Left lobe of liver (tissue), 2 donors: ENCODE measurements at places on chromosomes 12 and 14. TPM values are rescaled to one million over a fixed set of nuclear protein-coding genes. Genes with fewer than 3 reads are reported as not detected.

CLEC7A gene
- total RNA-seq, result 1.2 TPM

CCDC177 gene
- 0.08 TPM for total RNA-seq

KRT74 gene
- not detected for total RNA-seq

AJUBA gene
- 8.6 TPM for total RNA-seq

TMEM233 gene
- 0.18 TPM for total RNA-seq

ALG10B gene
- 4.1 TPM for total RNA-seq

DNA sequence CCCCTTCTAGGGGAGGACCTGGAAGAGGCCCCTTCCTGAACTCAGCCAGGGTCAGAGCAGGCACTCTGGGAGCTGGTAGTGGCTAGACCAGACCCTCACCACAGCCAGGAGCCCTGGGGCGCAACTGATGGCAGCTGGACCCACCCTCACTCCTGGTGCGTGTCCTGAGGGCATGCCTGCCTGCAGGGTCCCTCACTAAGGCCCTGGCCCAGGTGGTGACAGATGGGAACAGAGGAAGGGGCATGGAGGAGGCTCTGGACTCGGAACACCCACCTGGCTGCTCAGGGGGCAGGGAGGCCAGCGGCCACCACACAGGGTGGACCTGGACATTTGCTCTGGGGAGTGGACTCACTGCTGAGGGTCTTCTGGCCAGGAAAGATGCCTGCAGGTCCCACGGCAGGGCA, 342.2 kb upstream of the SFSWAP start:
- DNase-seq, result no peak

DNA sequence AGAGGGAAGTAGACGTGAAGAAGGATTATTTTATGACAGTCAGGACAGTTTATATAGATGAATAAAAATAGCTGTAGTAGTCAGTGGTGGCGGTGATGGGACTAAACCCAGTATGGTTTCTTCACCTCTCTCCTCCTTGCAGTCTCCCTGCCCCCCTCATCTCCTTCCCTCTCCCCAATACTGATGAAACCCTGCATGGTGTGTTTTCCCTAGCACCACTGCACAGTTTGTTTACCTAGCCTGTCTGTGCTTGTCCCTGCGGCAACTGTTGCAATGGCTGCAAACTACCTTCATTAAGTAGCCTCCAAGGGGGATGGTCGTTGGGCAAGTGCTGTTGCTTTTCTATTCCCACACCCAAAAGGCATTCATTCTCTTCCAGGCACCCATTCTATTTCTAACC, 14.7 kb downstream of the PCBP2 start:
- DNase-seq, result no peak

DNA sequence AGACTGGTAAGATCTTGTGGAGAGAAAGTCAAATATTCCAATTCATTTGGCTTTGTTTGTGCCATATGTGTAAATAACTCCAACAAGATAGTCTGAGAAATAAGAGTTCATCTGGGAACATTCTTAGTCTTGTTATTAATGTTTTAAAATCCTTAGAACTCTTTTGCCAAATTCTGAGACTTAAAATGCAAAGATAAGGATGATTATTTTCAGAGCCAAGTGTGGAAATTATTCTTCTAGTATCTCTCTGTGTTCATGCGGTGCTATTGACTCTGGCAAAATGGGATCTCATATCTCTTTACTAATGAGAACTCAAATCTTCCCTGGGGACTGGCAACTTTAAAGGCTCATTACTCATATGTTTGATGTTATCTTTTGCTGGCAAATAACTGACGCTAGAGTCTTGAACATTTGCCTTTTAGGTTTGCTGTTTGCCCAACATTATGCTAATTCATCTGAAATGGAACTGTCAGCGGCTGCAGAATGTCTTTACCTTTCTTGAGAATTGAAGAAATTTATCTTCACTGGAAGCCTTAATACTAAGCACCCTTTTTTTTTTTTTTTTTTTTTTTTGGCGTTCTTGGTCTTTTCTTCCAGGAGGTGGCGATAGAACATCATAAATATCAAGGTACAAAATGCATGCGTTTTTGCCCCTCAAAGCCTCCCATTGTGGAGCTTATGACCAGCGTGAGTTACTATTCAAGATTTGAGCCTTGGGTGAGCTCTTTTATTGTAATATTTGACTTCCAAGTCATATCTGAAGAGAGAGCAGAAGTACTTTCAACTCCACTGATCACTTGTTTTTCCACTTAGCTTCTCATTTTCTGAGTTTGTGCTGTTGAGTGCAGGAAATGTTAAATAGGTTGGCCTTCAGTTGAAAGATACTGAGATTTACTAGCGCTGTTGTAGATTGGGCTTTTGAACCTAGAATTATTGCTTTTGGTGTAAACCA, 86.5 kb downstream of the CAND1 start:
- DNase-seq, result no peak

DNA sequence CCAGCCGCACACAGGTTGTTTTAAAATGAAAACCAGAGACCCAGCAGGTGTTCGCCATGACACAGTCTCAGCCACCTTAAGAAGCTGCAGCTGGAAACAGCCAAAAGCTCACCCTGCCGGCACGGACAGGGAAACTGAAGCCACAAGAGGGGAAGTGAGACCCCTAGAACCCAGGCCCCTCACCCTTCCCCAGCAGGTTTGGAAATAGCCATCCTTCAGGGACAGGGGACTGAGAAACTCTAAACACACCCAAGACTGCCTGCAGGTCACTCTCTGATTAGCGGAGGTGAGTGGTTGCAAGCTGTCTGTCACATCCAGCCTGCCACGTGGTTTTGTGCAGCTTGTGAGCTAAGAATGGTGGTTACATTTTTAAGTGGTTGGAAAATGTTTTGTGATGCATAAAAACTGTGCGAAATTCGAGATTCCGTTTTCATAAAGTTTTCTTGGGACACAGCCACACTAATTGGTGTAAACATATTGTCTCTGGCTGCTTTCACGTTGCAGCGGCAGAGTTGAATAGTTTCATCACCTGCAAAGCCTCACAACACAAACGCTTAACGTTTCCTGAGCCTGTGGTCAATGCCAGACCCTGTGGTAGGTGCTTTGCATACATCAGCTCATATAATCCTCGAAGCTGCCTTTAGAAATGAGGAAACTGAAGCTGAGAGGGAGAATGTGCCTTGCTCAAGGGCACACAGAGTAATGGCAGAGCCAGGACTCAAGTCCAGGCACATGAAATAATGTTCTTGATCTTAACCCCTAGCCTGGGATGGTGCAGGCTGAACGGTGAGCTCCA, 1.7 kb upstream of the SELPLG start:
- DNase-seq, result no peak

DNA sequence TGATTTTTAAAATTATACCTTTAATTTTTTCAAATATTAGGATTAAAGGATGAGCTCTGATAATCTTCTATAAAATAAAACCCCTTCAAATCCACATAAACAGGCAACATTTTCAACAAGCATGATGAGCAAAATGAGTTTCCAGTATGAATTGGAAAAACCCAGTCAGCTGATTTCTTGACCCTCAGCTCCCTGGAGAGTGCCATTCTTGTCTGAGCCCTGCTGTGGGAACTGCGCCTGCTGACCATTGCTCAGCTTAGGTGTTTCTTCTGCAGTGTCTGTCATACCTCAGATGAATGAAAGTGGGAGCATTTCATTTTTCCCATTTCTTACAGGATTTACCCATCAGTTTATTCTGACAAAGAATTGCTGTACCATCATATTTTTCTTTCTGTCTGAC, 27.6 kb downstream of the MAPKAPK5 start:
- DNase-seq, result no peak

- DNase-seq, result no peak
Observed at GRCh38 chr12:54427106-54427505, 8.0 kb upstream of the ITGA5 start.

GRCh38 chr12:124831590-124831989, 32.1 kb downstream of the SCARB1 start:
- DNase-seq, result no peak

DNA sequence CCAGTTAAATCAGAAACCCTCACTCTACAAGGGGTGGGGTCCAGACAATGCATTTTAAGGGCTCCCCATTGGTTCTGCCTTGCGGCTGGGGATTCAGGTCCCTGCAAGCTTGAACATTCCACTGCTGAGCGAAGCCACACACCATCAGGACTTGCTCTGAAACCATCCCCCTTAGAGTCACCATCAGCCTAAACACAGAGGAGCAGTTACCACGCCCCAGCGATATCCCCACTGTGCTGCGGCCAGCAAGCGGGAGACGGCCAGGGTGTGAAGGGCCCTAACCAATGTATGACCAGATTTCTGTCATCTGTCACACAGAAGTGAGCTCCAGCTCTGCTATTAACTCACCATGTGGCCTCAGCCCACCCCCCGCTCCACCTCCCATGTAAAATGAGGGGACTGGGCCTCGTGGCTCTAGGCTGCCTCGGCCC, 29.7 kb downstream of the CCDC88C start:
- DNase-seq, result no peak

GRCh38 chr14:20986811-20987210, 3.0 kb upstream of the METTL17 start:
- DNase-seq, result no peak

DNA sequence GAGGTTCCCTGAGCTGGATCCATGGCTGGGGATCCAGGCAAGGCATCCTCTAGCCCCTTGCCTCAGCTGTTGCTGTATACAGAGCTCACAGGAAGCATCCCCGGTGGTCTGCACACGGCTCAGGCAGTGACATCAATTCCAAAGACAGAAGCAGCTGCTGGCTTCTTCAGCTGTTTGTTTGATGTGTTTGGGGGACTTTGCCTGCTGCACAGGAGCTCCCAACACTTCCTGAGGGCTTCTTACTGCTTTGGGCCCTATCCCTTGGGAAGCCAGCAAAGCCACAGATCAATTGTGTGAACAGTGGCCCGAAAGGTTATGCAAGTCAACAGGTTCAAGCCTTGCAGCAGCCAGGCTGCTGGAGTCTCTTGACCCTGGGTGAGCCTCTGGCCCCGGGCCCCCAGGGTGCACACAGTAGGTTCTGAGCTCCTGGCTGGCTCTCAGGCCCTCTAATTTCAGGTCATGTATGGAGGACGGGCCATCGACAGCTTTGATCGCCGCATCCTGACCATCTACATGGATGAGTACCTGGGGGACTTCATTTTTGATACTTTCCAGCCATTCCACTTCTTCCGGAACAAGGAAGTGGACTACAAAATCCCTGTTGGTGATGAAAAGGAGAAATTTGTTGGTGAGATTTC, 42.6 kb downstream of the CCDC92 start:
- DNase-seq, result no peak

DNA sequence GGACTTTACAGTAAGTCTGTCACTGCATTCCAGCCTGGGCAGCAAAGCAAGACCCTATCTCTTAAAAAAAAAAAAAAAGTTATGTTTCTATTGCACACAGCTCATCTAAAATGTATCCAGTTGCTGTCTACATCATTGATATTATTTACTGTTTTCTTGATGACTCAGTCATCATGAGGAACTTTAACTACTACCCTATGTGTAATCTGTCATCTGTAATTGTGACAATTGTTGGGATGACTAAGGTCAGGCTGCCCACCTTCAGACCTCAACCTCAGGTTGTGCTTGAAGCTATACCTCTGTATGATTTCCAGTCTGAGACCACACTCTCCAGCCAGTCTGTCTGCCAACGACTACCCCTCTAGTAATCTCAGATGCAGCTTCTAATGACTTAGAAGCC, 15.3 kb downstream of the PPP1R13B start:
- DNase-seq, result no peak

GRCh38 chr12:125797421-125798175, 732.4 kb downstream of the AACS start:
- DNase-seq, result no peak

DNA sequence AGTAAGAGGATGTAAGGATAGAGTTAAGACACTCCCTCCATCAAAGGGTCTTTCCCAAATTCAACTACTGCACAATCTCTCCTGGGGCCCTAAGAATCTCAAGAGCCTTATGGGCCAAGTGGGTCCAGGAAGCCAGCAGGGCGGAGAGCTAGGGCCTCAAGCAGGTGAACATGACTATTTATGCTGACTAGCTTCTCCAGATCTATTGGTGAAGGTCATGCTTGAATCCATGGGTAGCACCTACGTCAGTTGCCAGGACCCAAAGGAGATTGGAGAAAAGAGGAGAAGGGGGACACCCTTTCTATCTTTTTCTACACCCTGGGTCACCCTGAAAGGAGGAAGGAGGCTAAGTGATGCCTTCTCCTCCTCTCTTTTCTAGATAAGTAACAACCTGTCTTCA, 534.2 kb upstream of the MIS18BP1 start:
- no peak for DNase-seq

DNA sequence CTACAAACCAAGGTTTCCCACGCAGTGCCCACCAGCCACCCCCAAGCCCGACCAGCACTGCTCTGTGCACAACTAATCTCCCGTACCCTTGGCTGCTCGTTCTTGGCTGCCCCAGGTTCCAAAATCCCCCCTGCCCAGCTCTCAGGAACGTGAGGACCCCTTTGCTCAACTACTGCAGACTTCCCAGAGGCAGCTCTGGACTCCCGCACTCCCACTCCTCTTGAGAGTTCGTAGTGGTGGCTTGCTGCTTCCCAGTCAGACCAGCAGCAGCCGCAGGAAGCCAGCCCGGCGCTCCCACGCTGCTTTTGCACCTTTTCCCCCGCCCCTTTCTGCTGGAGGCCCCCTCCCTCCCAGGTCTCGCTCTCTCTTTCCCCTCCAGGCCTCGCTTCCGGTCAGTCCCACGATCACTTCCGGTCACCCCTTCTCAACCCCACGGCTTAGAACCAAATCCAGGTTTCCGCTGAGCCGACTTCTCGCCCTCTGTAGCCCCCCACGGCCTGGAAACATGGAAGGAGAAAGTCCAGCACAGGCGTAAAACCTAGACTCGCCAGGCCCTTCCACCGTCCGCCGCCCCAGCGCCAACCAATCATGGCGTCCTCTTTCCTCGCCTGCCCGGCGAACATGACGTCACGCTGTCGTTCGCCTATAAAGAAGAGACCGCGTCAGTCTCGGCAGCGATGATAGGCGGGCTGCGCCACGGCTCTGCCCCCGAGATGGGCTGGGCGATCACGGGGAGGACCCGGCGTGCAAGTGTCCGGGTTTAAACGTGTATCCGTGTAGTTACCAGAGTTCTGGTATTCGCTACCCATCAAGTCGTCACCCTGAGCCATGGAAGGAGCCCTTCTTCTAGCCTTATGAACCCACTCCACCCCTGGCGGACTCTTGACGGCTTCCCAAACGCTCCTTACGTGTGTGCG, at the start of gene TFCP2:
Gene TFCP2 (minus strand): TSS at position 621 of the 917 bp plus-strand sequence. CDS start 713 bp downstream, outside the sequence.
- peak; percentile 96 for DNase-seq

DNA sequence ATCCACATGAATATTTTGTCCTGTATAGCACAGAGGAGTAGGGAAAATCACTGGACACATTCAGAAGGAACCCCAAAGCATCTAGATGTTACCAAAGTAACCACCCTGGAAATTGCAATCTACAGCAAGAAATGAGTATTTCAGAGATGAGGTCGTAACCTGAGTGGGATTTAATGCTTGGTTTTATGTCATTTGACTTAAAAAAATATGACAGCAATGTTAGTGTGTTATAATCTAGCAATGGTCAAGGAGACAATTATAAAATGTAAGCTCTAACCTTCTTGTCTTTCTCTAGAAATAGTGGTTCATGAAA, 256.6 kb downstream of the NAV3 start:
- no peak for DNase-seq
